ENCODE measurements at places on chromosomes 12 and 14.

GRCh38 chr14:96944297-96944696 lies 147.1 kb downstream of the VRK1 start:
- DNase-seq: no peak

DNA sequence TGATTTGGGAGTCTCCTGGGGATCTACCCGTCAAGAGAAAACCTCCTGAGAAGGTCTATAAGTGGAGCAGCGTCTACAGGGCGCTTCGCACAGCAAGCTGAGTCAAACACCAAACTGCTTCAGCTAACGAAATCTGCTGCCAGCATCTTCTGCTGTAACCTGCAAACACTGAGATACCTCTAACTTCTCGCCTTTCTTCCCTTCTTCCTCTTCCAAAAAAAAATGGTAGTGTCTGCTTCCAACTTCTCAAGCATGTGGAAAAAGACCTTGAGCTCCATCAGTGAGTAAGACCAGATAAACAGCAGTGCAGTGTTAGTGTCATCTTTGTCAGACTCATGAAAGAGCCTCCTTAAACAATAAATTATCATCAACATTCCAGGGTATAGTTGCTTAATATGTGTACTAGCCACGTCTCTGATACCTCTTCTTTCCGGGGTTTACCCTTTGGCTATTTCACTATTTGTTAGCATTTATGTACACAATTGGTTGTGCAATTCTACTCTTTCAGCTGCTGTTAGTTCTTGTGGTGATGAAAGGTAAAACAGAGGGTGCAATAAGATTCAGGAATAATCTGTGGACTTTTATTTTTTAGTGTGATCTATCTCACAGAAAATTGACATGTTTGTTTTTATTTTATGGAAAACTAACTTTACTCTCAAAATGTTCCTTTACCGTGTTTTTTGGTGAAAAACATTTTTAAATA lies 81.6 kb downstream of the LLPH start:
- peak; percentile 57 for DNase-seq

GRCh38 chr12:106392759-106393158 lies 35.2 kb downstream of the POLR3B start:
- DNase-seq: no peak

DNA sequence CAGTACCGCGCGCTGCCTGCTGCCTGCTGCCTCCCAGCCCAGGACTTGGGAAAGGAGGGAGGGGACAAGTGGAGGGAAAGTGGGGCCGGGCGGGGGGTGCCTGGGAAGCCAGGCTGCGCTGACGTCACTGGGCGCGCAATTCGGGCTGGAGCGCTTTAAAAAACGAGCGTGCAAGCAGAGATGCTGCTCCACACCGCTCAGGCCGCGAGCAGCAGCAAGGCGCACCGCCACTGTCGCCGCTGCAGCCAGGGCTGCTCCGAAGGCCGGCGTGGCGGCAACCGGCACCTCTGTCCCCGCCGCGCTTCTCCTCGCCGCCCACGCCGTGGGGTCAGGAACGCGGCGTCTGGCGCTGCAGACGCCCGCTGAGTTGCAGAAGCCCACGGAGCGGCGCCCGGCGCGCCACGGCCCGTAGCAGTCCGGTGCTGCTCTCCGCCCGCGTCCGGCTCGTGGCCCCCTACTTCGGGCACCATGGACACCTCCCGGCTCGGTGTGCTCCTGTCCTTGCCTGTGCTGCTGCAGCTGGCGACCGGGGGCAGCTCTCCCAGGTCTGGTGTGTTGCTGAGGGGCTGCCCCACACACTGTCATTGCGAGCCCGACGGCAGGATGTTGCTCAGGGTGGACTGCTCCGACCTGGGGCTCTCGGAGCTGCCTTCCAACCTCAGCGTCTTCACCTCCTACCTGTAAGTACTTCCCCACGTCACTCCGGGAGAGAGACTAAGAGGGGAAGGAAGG lies at the start of gene LGR5:
Gene LGR5, plus strand, starts transcription at position 186 of the 732 bp plus-strand sequence. Its CDS starts 283 bp downstream, at position 469.
- peak; percentile 24 for DNase-seq

GRCh38 chr14:34502001-34502400 lies 37.5 kb downstream of the EAPP start:
- peak; percentile 32 for DNase-seq

DNA sequence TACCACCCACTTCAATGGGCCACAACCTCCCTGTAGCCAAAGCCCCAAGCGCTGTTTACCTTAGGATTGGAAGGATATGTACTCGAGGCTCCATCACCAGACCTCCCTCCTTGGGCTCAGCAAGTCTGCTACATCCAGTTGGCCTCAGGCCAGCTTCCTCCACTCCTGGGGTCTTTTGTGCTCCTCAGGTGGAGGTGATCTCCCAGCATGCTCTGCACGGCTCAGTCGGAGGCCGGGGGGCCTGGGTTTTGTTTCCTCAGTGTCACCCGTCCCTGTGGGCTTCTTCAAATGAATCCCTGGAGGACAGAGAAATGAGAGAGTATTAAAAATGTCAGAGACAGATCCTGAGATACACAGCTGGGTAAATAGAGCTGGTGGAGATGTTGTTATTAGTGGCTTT lies 723.1 kb upstream of the TBX3 start:
- no peak for DNase-seq

DNA sequence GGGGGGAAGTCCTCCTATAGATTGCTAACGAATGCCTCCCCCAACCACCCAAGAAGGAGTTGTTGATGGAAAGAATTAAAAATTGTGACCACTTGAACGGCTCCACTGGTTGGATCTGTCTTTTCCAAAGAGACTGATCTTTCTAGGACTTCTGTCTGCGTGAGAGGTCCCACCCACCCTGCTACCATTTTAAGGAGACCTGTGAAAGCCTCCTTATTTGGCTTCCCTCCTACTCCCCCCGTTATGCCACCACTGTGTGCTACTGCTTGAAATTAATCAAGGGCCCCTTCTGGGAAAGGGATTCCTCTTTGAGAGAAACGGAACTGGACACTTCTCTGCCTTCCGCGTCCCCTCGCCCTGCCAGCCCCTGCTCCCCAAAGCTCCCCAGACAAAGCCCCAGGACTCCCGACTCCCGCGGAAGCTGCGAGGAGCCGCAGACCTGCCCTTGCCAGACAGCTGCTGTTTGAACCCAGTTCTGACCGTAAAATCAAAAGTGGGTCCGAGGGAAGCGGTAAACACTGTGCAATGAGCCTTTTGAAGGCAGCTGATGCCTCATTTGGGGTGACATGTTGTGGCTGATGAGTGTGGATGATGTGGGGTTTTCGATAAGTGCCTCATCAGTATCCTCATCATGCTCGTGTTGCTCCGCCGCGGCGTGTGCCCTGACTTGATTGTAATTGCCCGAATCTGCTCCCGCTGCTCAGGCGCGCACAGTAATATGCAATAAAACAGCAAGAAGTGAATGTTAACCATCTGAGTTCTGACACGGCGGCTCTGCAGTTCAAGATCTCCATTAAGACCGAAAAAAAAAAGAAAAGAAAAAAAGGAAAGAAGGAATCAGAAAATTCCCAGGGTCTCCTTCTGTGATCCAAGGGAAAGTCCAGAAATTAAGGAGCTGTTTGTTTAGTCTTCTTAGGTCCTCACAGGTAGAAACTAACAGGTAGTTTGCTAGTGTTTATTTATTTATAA lies 48.2 kb downstream of the MBIP start:
- DNase-seq: peak; percentile 5

GRCh38 chr14:20970647-20970982 lies 15.3 kb downstream of the RNASE2 start:
- no peak for DNase-seq

- peak; percentile 68 for DNase-seq
Observed at GRCh38 chr12:75526655-75527511, 15.5 kb upstream of the KRR1 start.

DNA sequence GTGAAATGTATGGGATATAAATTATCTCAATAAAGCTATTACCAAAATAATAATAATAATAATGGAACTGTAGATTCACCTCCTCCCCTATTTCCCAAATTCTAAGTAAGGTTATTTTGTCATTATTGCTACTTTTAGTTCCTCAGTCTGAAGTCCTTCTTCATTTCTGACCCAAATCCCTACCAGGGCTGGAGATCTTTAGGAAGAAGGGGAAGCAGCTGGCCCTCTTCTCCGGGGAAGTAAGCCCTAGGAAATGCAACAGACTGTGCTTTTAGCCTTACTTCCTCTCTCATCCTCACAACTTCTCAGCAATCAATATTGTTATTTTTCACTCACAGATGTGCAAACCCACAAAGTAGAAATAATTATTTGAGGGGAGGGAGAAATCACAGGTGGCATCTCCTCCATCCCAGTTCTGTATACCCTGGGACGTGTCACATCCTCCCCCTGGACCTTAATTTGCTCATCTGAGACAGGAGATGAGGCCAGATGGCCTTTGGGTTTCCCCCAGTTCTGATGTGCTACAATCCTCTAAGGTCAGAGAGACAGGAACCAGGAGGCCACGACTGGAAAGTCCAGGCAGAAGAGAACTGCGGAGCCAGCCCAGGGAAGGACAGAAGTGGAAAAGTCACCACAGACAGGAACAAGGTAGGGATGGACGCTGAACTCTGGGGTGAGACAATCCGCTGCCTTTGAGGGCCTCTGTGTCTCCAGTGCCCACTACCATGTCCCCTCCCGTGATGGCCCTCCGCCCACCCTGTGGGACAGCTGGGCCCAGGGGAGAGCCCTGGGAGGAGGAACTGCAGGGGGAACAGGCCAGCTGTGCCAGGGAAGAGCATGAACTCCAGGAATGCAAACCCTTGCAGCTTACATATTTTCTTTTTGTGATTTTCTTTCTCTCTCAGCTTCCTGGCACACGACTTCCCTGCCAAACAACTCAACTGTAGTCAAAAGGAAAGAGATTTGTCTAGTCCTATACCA lies 10.6 kb upstream of the TNFRSF1A start:
- DNase-seq: peak; percentile 22

GRCh38 chr12:79737875-79738718 lies 47.3 kb upstream of the PAWR start:
- DNase-seq: peak; percentile 67

GRCh38 chr12:1618489-1618888 lies 10.5 kb upstream of the WNT5B start:
- peak; percentile 59 for DNase-seq

GRCh38 chr12:63928305-63928704 lies 83.8 kb downstream of the SRGAP1 start:
- no peak for DNase-seq

DNA sequence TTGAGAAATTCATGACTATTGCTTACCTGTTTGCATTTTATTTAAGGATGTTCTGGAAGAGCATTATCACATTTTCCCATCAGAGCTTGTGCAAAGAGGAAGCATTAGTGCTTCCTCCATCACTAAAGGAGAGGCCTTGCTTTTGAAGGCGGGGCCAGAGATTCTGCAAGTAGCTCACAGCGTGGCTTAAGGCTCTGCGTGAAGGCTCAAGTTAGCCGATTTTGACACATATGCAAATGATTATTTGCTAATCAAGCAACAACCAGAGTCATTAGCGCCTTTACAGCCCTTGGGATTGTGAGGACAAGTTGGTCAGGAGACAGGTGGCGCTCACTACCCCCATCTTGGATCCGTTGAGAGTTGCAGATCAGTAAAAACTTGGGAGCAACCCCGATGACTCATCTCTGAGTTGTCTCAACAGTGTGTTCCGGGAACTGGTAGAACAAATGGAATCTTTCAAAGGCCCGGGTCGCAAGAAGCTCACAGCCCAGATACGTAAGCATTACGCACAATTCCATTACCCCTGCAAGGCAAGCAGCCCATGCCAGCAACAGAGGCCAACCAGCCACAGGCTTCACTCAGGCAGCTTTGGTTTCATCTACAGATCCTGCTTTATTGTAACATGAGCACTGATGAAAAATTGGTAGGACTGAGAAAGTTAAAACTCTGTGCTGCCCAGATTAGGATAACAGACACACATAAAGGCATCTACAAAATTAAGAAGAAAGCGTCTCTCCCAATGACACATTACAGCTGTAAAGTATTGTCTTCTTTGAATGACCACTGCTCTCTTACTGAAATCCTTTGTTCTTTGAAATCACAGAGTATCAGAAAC lies 34.9 kb upstream of the SPTSSA start:
- peak; percentile 99 for DNase-seq

GRCh38 chr14:74938531-74939495 lies 15.8 kb upstream of the RPS6KL1 start:
- DNase-seq: no peak

- no peak for DNase-seq
Observed at GRCh38 chr14:101380940-101381339, 180.4 kb upstream of the DIO3 start.

DNA sequence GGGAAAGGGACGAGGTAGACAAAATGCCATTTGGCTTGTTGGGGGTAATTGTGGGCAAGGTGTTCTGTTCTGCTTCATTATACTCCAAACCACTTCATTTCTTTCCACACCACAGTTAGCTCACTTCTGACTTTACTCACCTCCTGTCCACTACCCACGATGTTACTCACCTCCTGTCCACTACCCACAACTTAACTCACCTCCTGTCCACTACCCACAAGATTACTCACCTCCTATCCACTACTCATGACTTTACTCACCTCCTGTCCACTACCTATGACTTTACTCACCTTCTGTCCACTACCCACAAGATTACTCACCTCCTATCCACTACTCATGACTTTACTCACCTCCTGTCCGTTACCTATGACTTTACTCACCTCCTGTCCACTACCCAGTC lies 10.1 kb upstream of the TWF1 start:
- no peak for DNase-seq

DNA sequence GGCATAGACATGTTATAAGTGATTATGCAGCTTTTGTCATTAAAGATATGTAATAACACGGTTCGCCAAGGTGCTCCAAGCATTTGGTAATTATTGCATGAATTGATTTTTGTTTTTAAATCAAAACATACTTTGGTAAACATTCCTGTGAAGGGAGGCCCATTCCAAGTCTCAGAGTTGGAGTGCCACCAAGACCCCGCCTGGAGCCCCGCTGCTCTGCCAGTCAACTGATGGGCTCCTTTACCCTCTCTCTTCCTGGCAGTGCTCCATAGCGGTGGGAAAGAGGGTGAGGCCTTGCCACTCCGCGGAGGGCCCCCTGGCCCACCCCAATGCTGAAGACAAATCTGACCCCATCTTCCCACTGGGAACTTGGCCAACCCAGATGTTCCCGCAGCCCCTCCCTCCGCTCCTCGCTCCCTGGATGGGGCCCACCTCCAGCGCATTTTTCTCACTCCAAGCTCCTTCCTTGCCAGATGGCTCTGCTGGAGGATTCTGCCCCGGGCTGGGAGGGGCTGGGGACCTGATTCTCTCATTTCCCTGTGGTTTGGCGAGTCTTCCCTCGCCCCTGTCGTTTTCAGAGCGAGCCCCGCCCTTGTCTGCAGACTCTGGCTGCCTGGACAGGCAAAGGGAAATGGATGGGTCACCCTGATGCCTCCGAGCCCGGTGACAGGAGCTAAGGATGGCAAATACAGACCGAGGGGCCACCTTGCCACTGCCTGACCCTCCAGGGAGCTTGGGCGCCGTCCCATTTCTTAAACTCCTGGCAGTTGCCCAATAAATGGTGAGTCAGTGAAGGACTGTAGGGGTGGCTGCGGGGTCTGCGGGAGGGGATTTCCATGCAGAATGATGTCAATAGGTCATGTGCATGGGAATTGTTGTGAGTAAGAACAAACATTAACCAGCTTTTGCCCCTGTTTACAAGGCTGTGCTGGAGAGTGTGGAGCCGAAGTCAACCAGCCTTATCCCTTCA lies 9.2 kb upstream of the PAPLN start:
- DNase-seq: peak; percentile 80

DNA sequence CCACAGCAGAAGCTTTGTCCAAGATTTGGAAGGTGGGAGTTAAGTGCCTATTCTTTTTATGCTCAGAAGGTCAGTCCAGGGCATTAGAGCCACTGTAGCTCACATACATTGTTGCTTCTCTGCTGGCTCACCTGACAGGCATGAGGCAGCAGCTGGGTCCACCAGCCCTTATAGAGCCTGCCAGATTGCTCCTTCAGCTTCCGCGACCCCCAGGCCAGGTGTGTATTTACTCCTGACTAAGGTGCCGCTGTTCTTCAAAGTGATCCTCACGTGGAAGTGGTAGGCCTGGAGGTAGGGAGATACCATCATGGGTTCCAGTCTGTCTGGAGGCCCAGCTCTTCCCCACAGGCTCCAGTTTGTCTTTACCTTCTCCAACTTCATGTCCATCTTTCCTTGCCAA lies 17.5 kb upstream of the CPM start:
- DNase-seq: no peak
